ENCODE measurements at places on chromosomes 16 and 17.
A peak's percentile ranks its signal among the peaks of the same experiment; 100 is the strongest.

- no peak for DNase-seq
Measured at GRCh38 chr17:59400858-59401257, 69.4 kb downstream of the YPEL2 start.

DNA sequence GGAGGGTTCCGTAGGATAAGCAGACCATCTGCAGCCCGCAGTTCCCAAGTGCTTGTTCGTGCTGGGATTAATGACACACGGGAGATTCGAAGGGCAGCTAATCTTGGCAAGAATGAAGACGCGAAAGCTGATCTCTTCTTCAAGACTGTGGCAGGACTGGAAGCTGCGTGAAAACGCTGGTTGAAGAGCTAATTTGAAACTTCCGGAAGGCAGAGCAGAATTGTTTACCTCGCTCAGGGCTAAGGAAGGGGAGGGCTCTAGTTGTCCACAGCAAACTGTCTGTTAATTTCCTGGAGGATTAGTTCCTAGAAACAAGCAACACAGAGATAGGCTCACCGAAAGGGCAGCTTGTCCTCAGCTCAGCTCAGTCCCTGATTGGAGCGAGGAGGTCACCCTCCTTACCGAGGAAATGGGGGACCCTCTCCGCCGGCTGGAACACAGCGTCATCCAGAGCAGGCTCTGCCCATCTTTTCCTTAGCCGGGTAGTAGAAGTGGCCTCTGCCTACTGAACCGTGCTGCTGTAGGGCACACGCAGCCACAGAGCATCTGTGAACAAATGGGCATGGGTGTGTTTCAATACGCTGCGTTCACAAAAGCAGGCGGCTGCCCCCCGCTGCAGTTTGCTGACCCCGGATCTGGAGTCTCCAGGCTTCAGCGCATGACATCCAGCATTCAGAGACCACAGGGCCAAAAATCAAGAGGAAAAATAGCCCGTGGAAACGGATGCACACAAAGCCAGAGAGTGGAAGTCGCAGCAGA lies 16.7 kb upstream of the BAIAP2 start:
- peak; percentile 87 for DNase-seq

GRCh38 chr17:7897773-7898172 lies 9.2 kb downstream of the CHD3 start:
- no peak for DNase-seq

- no peak for DNase-seq
Measured at GRCh38 chr17:75750661-75751423, 14.2 kb downstream of the GALK1 start.

DNA sequence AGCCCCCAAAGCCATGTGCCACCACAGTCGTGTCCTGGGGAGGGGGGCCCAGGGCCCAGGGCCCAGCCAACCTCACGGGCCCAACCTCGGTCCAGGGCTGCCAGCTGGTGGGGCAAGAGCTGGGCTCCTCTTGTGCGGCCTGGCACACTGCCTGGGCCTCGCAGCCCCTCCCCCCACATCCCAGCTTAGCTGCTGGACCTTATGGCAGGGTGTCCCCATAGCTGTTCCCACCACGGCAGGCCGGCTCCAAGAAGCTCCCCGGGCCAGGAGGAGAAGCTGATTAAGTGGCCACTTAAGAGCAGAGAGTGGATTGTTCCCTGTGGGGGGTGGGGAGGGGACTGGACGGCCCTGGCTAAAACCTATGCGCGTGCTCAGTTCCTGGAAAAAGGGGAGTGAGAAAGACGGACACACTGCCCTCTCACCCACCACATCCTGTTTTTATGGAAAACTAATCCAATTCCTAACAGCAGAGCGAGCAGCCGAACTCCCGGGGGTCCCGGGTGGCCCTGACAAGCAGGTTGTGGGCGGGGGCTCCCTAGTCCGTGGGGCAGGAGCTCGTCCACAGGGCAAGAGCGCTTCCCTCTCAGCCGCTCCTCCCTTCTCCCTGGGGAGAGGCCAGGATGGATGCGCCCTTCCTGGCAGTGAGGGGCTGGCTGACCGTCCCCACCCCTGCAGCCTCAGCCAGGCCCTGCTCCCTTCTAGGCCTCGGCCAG lies 16.8 kb downstream of the PIEZO1 start:
- peak; percentile 71 for DNase-seq

DNA sequence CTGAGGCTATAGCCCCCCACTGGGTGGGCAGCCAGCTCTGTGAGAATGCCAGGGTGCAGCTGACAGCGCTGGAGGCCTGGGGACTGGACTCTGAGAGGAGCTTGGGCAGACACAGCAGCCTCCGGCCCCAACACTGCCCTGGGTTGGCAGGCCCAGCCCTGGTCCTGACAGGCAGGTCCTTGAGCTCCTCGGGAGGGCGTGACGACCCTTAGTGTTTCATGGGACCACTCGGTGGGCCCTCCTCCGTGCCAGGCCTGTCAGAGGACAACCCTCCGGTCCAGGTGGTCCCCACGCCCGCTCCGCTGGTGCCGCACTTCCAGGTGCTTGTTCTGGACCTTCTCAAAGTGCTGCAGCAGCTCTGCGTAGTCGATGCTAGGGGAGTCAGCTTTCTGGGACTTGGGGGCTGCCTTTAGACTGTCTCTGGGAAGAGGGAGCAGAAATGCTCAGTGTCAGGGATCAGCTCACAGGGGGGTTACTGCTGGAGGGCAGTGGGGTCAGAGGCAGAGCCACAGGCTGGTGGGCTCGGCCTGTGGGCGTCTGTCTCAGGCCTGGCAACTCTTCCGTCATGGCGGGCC lies 1.9 kb upstream of the MTSS2 start:
- no peak for DNase-seq

GRCh38 chr17:55582897-55583296 lies 71.6 kb upstream of the SMIM36 start:
- DNase-seq, result no peak

- DNase-seq, result peak; percentile 83
Measured at GRCh38 chr17:44875761-44876160, 23.5 kb downstream of the EFTUD2 start.

- no peak for DNase-seq
Measured at GRCh38 chr17:7174603-7175326, 4.4 kb downstream of the ASGR1 start.

DNA sequence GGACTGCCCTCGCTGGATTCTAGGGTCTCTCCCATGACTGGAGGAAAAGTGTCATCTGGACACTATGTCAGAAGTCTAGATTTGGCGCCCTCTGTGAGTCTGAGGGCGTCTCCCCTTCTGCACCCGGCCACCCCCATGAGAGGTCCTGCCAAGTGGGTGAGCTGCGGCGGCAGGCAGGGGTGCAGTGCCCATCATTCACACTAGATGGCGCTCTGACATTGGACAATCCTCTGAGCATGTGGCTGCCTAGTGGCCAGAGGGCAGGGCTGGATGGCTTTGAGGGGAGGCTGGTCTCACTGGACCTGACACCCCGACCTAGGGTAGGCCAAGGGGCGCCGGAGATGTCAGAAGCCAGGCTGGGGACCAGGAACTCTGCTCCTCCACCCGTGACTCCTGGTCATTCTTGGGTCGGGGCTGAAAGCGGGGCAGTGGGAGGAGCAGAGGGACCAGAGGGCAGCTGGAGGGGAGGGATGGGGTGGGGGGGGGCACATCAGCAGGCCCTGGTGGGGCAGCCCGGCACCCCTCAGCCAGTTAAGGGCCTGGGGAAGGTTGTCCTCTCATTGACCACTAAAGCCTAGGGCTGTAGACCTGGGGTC lies 28.0 kb downstream of the MRM1 start:
- DNase-seq, result peak; percentile 93

- DNase-seq, result no peak
Measured at GRCh38 chr17:76268015-76268749, 3.0 kb downstream of the UBALD2 start.

DNA sequence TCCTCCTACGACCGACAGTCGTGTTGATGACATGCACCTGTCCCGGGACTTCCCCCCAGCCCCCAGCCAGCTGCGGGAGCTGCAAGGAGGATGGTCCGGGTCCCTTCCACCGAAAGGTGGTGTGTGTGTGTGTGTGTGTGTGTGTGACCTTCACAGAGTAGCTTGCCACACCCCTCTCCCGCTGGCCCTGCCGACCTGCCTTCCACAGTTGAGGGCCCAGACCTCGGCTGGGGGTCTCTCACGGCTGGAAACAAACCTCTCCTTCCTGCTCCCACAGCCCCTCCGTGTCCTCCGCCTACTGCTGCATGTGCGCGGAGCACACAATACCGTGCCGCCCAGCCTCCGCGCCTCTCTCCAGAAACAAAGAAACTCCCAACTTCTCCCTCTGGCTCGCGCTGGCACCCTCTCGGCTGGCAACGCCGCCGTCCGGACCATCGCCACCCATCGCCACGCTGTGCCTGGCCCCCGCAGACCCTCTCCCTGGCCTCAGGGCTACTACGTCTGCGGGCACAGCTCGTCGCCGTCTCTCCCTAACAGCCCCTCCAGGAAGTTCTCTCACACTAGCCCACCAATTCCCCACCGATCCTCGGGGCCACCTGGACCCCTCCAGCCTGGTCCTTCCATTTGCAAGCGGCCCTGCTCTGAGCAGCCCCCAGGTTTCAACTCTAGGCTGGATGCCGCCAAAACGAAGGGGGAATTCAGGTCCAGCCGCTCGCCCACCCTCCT lies 81.2 kb downstream of the TIMM22 start:
- no peak for DNase-seq

DNA sequence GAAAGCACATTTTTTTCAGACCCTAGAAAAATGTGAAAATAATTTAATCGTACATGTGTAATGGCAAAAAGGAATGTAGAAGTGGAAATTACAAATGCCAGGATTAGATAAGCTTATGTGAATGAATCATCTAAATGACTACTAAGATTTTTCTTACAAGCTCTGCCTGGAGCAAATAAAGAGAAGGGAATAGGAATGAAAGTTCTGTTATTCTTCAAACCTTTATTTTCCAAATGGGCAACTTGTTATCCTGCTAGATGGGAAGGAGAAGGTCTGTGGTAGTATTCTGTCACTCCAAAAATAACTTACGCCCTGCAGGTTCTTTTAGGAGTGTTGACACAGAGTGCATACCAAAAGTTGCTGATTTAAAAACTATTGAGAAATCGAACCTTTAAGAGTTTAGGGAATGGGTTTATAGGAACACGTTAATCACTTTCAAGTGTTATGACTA lies 9.7 kb downstream of the CTCF start:
- DNase-seq, result no peak

DNA sequence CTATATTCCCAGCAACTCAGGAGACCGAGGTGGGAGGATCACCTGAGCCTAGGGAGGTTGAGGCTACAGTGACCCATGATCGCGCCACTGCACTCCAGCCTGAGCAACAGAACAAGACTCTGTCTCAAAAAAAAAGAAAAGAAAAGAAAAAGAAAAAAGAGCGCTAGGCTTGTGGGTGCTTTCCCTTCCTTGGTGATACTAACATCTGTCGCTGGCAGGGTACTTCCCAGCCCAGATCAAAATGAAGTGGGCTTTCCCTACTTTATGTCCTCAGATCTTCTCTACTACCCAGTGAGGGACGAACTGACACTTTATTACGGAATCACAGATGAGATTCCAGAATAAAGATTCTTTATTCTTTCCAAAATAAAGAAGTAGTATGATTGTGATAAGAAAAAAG lies 103.8 kb upstream of the NOL11 start:
- no peak for DNase-seq

- DNase-seq, result no peak
Measured at GRCh38 chr17:27579897-27580321, 51.1 kb upstream of the LGALS9 start.

DNA sequence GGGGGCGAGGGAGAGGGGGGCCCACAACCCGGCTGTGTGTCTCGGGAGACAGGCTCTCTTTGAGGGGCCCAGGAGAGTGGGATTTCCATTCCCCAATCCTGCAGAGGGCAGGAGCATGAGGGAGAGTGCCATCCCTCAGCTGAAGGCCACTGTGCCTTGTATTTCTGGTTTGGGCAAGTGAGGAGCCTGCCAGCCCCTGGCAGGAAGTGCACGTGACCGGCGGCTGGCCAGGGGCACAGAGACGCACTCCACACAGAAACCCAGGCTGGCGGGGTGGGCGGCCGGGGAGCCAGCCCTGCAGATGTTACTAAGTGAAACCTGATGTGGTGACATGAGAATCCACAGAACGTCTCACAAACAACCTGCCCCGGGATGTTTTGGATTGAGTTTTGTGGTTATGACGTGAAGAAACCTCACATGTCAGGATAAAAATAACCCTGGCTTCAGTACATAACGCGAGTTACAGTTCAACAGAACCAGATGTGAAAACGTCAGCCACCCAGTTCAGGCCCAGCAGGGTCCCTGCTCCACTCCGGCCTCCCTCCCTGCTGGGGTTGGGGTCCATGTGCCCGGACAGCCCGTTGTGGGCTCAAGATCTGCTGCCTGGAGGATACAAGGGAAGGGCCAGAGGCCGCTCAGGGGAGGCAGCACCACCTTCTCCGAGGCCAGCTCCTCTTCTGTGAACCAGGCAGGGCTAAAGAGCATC lies 51.7 kb upstream of the MTSS2 start:
- DNase-seq, result no peak

All from D341Med (cell line).